Mammary epithelial cell (primary cell): ENCODE measurements at places on chromosomes 7 and 10. TPM values are rescaled to one million over a fixed set of nuclear protein-coding genes. Genes with fewer than 3 reads are reported as not detected.

Gene HELLS
- 21.1 and 70.3 TPM in 2 replicates for total RNA-seq

- peak; percentile 76 for DNase-seq
These were observed 621 bp downstream of the P4HA1 start for GRCh38 chr10:73096041-73096448.

DNA sequence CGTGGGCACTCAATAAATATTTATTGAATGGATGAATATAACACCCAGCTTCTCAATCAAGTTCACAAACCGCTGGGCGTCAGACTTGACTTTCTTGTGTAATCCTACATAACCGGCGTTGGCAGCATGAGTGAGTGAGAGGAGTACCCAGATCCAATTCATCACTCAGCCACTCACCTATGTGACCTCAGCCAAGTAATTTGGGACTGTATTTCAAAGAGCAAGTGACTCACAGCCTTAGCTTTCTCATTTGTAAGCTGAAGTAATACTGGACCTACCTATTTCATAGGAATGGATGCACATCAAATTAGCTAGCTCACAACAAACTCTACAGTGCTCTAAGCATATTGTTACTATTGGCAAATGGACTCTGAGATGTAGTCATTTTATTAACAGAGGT lies 53.8 kb upstream of the FAM204A start:
- peak; percentile 27 for DNase-seq

GRCh38 chr7:28996836-28997235 lies 38.7 kb upstream of the TRIL start:
- no peak for DNase-seq
